ENCODE measurements at places on chromosomes 2 and 18.

DNA sequence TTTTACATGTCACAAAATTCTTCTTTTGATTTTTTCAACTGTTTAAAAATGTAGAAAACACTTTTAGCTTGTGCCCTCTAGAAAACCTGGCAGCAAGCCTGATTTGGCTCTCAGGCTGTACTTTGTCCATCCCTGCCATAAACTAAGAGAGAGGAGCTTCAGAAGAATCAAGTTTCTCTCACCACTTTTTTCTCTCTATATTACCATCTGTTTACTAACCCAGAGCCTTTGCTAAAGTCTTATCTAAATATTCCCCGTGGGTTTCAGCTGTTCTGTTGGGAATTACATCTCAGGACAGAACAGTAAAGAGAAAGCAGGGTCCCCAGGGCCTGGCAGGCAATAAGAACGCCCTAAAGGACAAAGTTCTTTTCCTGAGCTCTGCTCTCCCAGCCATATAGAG lies 409.1 kb upstream of the CRIM1 start:
- DNase-seq, result no peak

DNA sequence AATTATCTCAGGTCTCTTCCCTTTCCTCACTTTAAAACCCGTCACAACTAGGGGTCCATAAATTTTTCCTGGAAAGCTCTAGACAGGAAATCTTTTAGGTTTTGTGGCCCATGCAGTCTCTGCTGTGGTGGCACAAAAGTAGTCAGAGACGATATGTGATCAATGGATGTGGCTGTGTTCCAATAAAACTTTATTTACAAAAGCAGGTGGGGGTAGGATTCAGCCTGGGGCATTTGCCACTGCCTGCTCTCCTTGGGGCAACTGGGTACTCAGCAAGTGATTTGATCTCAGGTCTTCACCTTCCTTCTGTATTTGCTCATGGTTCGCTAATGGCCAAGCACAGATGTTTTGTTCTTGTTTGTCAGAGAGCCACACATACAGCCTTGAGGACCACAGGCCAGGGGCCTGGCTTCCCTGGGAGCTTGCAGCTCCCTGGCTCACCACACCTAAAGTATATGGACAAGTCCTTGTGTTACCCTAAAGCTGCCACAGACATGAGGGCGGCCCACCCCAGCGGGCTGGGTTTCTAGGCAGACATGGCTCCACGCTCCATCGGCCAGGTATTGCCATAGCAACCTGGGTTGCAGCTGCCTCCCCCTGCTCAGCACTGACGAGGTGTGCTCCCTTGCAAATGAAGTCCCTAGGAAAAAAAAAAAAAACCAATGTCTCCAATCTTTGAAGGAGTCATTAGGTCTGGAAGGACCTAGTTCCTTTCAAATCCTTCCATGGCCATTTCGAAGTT lies 89.7 kb upstream of the YWHAQ start:
- DNase-seq, result peak; percentile 95

DNA sequence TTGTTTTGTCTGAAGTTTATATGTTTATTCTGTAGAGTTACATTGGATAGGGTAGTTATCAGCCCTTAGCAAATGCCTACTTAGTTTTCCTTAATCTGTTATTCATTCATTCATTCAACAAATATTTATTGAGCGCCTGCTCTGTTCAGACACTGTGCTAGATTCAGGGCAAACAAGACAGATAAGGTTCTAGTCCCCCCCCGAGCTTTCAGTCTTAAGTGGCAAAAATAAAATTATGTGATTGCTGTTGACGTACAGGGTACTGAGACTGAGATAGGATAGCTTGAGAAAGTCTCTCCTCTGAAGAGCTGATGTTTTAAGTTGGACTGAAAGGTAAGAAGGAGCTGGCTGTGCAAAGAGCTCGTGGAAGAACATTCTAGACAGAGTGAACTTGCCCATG lies 58.7 kb downstream of the CRIM1 start:
- DNase-seq, result no peak

GRCh38 chr2:203694191-203694590 lies 12.2 kb upstream of the CD28 start:
- DNase-seq, result no peak

- DNase-seq, result peak; percentile 14
These were observed 282.1 kb downstream of the ZNF516 start for GRCh38 chr18:76212960-76213359.

DNA sequence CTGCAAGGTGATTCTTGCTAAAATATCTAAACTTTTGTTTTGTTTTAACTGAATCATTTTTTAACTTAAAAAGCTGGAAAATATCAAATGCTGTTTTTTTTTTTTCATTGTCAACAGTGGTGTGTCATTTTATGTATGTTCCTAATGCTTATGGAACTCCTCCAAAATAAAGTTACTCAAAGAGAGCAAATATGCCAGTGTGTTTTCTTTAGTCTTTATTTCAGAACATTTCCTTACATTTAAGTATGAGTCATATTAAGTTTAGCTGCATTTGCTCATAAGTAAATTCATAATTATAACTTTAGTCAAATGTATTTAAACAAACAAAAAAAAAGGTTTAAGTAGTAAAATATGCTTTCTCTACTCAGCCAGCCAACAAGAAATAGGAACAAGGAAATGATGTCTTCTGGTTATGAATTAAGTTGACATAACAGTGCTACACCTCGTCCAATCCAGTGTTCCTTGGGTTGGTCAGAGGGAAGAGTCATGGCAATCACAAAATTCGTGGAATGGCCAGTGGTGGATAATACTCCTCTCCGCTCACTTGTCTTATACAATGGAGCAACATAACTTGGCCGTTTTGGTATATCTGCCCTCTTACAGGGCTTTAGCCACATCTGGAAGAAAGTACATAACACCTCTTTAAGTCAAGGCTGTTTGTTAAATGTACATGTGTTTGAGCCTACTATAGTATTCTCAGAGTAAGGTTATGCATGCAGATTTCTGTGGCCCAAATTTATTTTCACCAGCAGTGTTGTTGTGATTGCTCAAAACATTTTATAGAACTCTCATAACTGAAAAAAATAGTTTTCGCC lies 80.7 kb downstream of the SLC39A10 start:
- DNase-seq, result no peak

GRCh38 chr2:106956416-106956815 lies 70.4 kb upstream of the ST6GAL2 start:
- DNase-seq, result peak; percentile 59

DNA sequence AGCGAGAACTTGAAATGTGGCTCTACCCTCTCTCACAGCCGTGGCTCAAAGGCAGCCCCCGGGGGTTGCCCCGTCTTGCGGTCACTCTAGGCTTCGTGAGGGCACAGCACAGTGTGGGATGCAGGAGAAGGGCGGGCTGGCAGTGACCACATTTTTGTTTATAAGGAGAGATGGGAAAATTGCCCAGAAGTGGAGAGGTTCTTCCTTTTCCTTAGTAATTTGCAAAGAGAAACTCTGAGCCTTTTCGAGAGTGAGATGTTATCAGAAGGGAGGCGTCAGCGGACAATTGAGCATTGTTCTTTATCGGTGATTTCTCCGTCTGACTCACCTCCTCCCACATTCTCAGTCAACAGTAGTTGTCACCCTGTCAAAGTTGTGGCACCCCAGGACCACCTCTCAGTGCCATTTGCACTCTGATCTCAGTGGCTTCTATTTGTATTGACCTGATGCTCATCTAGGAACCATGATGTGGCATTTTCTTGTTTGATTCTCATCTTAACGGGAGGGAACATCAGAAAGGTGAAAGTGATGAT lies 89.6 kb downstream of the ACAA2 start:
- DNase-seq, result peak; percentile 70

DNA sequence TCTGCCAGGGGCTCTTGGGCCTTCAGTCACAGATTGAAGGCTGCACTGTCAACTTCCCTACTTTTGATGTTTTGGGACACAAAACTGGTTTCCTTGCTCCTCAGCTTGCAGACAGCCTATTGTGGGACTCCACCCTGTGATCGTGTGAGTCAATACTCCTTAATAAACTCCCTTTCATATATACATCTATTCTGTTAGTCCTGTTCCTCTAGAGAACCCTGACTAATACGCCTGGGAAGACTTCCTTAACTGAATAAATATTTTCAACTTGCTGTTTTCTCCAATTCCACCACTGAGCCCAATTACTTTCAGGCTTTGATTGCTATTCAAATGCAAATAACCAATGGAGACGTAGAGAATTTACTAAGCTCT lies 61.4 kb upstream of the CCDC195 start:
- DNase-seq, result no peak

GRCh38 chr2:137287913-137288639 lies 522.7 kb downstream of the THSD7B start:
- DNase-seq, result no peak

GRCh38 chr2:189552991-189553404 lies 27.6 kb downstream of the SLC40A1 start:
- no peak for DNase-seq

GRCh38 chr2:3493615-3494007 lies 25.7 kb downstream of the ADI1 start:
- peak; percentile 63 for DNase-seq

DNA sequence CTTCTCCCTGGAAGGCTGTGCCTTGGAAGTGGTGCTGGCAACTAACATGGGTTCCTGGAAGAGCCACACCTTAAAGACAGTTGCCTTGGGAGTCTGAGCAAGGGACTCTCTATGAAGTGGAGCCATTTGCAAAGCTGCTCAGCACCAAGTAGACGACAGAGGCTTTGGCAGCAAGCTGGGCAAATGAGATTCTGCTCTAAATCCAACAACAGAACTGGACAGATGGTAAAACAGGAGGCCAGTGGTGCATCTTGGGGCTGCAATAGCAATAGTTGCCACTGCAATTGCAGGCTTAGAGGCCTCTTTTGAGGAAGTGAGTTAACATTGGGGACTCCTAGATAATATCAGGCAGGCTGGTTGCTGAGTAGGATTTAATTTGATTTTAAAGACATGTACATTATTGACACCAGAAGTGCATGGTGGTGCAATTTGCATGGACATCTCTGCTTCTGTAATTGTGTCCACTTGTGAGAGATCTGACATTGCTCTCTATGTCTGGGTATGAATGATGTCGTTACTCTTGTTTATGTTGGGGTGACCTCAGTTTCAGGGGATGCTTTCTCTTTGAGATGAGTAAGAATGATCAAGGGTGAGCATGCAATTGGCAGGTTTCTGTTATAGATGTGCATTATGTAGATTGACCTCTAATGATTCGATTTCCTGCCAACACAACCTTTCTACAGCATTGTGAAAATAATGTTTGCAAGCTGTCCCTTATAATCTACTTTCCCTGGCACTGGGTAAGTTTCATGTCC lies 568.3 kb upstream of the MEX3C start:
- DNase-seq, result no peak

DNA sequence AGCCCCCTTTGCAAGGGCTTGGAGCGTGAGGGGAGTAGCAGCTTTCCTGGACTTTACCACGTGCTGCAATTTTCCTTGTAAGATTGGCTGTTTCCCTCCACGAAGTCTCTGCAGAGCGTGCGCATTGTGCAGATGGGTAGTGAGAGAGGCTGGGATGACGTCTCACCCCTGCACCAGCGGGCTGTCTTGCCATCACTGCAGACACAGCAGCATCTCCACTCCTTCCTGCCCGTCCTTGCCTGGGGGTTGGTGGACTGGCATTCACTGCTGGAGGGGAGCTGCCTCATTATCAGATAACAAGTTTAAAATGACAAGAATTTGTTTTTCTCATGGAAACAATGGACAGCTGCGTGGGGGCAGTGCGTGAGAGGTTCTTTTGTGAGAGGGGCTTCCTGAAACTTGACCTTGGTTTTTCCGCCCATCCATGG lies 45.3 kb upstream of the HS6ST1 start:
- DNase-seq, result no peak

- DNase-seq, result no peak
These were observed 66.4 kb downstream of the OSR1 start for GRCh38 chr2:19292007-19292406.

DNA sequence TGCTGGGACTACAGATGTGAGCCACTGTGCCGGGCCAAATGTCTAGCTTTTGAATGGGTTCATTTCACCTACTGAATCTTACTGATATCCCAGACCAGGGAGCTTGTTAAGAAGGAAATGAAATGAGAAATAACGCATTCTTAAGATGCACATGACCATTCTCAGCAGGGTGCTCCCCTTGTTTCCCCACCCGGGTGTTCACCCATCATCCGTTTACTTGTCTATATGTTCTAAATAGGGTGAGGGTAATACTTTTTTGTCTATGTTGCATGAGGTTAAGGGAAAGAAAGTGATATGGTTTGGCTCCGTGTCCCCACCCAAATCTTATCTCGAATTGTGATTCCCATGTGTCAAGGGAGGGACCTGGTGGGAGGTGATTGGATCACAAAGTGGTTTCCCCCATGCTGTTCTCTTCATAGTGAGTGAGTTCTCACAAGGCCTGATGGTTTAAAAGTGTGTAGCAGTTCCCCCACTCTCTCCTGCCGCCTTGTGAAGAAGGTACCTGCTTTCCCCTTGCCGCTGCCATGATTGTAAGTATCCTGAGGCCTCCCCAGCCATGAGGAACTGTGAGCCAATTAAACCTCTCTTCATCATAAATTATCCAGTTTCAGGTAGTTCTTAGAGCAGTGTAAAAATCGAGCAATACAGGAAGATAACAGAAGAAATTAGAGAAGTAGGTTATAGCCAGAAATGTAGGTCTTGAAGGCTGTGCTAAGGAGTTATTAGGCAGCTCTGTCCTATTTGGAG lies 129.1 kb downstream of the DDX1 start:
- DNase-seq, result no peak

DNA sequence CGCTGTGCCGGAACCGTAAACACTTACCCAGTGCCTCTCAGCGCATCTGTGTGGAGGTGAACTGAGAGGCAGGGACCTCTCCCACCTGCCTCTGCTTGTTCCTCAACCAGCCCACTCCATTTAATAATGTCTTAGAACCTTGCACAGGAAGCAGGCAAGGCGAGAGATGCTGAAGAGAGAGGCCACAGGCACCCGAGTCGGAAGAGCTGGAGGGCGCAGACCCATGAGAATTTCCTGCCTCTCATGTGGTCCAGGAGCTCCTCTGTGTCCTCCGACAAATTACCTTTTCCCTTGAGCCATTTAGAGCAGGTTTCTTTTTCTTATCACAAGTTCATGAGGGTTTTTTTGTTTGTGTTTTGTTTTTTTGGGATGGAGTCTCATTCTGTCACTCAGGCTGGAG lies 4.9 kb upstream of the RFX8 start:
- DNase-seq, result no peak

GRCh38 chr2:204944927-204945326 lies 399.7 kb downstream of the PARD3B start:
- DNase-seq, result no peak

DNA sequence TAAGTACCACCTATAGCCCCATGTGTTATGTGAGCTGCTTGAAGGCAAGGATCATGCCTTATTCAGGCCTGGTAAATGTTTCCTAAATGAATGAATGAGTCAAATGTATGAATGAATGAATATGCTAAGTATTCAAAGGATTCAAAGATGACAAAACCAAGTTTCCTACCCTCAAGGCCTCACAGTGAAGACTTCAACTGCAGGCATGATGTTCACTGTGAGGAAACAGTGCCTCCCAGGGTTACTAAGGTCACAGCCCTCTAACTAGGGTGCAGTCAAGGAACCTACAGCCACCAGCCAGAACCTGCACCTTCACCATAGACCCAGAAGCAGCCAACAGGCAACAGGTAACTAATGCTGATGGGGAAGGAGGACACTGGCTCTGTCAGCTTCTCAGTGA lies 69.3 kb downstream of the SUMO1 start:
- DNase-seq, result no peak

GRCh38 chr2:27855476-27855875 lies 34.7 kb downstream of the RBKS start:
- DNase-seq, result no peak
